ENCODE measurements at places on chromosomes 11 and 22.

DNA sequence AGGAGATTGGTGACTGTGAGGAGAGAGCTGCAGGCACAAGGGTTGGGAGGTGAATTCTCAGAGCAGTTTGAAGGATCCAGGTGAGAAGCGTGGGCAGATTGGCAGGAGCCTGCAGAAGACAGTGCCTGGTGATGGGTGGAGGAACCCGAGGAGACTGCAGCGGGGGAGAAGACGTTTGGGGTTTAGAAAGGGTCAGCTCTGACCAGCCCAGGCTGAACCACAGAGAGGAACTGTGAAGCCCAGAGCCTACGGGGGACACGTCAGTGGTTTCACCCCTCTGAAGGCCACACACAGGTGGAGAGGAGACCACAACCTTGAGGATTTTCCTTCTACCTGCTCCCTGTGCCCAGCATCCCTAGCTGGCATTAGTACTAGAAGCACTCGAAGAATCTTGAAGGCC lies 154.8 kb upstream of the TBCEL start:
- DNase-seq: no peak

- no peak for DNase-seq
Observed at GRCh38 chr11:76257074-76257719, 50.9 kb upstream of the WNT11 start.

GRCh38 chr11:65576232-65576866 lies 496 bp downstream of the EHBP1L1 start:
- DNase-seq: no peak

GRCh38 chr11:80448709-80449108 lies 1007.9 kb upstream of the TENM4 start:
- DNase-seq: no peak

GRCh38 chr11:47860536-47860935 lies 12.4 kb upstream of the NUP160 start:
- no peak for DNase-seq

DNA sequence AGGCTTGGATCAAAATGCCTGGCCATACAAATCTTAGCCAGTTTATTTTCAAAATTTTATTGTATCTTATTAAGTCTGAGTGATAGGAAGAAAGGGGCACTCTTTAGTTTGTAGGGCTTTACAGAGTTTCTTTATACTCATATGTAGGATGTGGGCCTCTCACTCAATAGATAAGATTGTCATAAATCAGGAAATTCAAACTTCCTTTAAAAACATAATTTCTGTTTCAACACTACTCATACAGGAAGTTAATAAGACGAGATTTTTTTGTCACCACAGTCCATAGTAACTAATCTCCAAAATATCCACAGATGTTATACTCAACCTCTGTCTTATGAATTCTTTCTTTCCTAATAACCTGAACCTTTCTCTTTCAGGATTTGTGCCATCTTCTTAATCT lies 13.3 kb upstream of the OR56B4 start:
- no peak for DNase-seq

DNA sequence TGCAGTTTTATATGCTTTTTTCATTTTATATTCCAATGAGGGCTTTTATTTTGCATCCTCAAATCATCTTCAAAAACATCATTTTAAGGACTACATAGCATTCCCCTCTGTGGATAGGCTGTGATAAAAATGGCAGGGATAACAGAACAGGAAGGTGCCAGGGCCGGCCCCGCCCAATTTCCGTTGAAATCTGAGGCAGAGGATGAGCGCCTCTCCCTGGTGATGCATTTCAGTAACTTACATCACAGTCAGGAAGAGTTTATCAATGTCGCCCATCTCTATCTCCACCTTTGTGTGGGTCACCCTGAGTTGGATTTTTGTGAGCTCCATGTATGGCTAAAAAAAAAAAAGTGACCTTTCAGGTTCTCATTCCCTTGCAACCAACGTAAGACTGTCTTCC lies 201.6 kb downstream of the DSCAML1 start:
- DNase-seq: no peak

GRCh38 chr11:122659676-122660554 lies 4.4 kb downstream of the UBASH3B start:
- no peak for DNase-seq

DNA sequence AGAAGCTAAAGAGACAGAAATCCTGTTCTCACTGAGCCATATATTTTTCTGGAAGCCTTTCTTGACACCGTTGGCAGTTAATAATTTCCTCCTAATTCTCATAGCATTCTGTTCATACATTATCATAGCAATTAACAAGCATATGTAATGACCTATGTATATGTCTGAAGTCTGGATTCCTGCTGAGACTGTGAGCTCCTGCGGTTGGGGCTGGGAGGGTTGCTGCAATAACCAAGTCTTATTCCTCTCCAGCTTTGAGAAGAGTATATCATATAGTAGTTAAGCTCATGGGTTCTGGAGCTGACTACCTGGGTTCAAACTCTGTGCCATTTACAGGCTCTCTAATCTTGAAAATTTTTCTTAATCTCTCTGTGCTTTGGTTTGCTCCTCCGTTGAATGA lies 175.2 kb downstream of the MAML2 start:
- DNase-seq: no peak

DNA sequence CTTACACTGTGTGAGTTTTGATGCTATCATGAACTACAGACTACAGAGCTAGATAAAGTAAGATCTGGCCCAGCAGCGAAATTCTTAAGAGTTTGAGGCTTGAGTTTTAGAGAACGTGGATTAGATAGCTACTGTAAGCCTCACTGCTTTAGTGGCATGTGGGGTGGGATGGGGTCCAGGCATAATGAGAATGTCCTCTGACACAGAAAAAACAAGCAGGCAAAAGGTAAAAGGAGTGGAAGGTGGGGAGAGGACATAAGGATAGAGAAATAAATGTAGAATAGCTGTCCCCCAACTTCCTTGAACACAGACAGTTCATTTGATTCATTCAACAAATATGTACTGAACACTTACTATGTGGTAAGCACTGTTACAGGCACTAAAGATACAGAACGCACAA lies 324.5 kb upstream of the PITPNB start:
- DNase-seq: no peak

GRCh38 chr11:78478536-78478935 lies 60.9 kb upstream of the GAB2 start:
- DNase-seq: no peak

GRCh38 chr11:56486801-56487200 lies 4.4 kb downstream of the OR5M8 start:
- DNase-seq: no peak

DNA sequence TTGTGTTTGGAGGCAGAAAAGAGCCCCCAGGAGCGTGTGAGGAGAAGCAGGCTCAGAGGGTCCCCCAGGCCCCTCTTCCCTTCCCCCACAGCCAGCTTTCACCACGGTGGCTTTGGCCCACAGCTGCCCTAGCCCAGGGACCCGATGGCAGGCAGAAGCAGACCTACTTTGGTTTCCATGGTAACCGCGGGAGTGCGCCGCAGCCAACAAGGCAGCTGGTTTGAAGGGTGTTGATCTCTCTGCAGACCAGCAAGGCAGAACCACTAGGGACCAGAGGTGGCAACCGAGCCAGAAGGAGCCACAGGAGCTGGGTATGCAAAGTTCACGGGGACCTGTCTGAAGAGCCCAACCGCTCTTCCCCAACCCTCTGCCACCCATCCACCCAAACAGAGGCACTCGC lies 69.4 kb downstream of the BUD13 start:
- DNase-seq: no peak

DNA sequence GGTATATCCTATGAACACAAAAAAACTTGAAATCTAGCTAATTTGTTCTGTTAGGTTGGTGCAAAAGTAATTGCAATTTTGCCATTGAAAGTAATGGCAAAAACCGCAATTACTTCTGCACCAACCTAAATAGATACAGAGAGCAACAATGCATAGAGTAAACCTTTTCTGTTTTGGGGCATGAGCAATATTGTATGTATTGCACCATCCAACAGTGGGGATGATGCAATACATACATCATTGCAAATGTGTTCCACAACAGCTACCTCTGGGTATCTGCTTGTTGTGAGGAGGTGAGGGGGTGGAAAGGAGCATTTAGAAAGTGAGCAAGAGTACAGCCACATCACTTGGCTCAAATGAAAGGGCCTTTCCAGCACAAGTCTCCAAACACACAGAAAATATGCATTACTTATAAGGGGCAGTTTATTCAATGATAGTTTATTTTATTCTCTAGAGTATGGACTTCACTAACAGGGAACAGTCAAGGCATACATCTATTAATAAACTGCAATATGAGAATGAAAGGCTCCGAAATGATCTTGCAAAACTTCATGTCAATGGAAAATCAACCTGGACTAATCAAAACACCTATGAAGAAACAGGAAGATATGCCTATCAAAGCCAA lies 77.3 kb downstream of the DEUP1 start:
- DNase-seq: no peak

DNA sequence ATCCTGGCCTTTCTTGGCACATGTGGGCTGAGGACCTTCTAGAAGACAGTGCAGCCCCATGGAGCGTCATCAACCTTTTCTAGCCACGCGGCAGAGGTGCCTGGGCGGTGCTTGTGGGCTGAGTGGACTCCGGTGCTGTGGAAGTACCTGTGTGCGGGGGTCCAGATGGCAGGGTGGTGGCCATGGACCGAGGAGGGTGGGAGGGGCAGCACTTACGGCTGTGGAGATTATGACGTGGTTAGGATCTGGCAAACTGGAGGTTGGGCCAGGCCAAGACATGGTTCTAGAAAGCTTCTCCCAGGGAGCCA lies 2.0 kb downstream of the TUB start:
- DNase-seq: no peak

- DNase-seq: peak; percentile 74
Observed at GRCh38 chr11:34358258-34358727, 483 bp upstream of the ABTB2 start.

- DNase-seq: no peak
Observed at GRCh38 chr11:83303316-83303715, 17.1 kb upstream of the CCDC90B start.

GRCh38 chr22:47552541-47553205 lies 790.2 kb downstream of the TBC1D22A start:
- no peak for DNase-seq

DNA sequence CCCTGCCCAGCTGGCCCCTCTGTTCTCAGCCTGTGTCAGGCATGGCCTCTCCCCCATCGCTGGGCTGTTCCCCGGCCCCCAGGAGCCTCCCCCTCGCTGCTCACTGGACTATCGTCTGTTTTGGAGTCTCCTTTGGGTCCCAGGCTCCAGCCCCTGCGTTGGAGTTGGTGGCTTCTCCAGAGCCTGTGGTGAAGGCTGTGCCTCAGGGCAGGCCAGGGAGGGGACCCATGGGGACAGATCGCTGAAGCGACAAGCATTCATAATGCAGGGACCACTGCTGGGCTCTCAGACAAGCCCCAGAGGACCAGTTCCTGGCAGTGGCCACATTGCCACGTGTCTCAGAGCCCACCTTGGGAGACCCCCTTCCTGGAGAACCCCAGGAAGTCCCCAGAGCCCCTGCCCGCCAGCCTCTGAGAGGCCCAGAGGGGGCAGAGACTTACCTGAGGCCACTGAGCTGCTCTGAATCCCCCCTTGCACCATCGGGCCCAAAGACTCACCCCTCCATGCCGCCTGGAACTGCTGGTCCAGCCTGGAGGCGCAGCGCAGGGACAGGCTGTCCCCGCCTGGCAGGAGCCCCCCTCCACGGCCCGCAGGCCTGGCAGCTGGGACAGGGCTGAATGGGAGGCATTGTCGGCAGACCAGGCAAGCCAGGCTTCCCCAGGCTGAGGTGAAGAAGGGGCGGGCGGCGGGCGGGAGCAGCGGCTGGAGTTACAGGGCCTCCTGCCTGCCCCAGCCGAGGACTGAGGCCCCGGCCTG lies at the start of gene CHADL:
CHADL (minus strand) TSS at position 555 of the 756 bp plus-strand sequence; CDS start at position 505, 50 bp downstream.
- DNase-seq: no peak

Data from SW 1271 (cell line).